ENCODE measurements at places on chromosomes 1 and 21.
A peak's percentile ranks its signal among the peaks of the same experiment; 100 is the strongest.

DNA sequence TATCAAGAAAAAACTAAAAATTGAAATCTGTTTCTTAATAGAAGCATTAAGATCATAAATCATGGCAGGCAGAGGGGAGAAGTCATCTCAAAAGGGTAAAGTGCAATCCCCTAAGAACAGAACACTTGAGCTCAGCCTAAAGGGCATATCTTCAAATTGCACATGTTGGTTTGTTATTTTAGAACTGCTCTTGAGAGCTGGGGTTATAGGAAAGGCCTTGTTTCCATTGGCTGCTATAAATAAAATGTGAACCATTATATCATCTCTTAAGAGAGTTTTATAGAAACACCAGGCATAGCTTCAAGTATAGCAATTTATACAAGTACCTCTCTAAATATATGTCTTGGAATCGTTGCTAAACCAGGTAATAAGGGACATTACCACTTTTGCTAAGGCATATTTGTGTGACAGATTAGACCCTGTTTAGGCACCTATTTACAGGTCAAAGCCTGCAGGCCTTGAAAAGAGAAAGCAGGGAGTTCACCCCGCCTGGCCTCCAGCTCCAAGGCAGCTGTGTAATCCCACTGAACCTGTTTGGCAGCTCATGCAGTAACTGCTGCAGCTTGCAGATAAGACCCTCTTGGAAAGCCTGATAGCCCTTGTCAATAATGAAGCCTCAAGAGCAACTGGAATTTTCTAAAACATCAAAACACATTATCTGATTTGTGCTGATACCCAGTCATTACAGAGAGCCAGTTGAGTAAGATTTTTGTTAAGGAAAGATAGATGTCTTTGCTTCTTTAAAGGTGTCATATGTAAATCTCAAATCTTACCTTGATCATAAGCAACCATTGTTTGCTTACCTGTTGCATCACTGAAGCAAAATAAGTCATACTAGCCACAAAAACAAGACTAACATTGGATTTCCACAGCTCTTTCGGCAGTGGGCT, 24.2 kb upstream of the SYDE2 start:
- H3K36me3 ChIP-seq = no peaks in the 10 kb centered on the region
- peaks cover 36% of the 10 kb centered on the region for H3K4me1 ChIP-seq
- H3K27ac ChIP-seq = peak overlapping the region; percentile 88
- peak; percentile 92 for DNase-seq
- H3K4me3 ChIP-seq = no peak overlapping the region

- no peak for DNase-seq
- no peak overlapping the region for H3K27ac ChIP-seq
- no peaks in the 10 kb centered on the region for H3K36me3 ChIP-seq
Observed at GRCh38 chr1:209590405-209590804, 6.9 kb downstream of the CAMK1G start.

GRCh38 chr1:98260412-98260811, 339.6 kb upstream of the DPYD start:
- no peaks in the 10 kb centered on the region for H3K36me3 ChIP-seq
- no peak for DNase-seq
- no peaks in the 10 kb centered on the region for H3K27me3 ChIP-seq
- H3K27ac ChIP-seq = no peak overlapping the region

GRCh38 chr21:41295721-41296254, 20.8 kb upstream of the FAM3B start:
- no peak overlapping the region for H3K27ac ChIP-seq
- no peak overlapping the region for H3K4me3 ChIP-seq
- no peaks in the 10 kb centered on the region for H3K27me3 ChIP-seq
- H3K36me3 ChIP-seq = no peaks in the 10 kb centered on the region

- H3K4me1 ChIP-seq = no peaks in the 10 kb centered on the region
- no peak overlapping the region for H3K4me3 ChIP-seq
- H3K27me3 ChIP-seq = no peaks in the 10 kb centered on the region
- H3K36me3 ChIP-seq = peaks cover 5% of the 10 kb centered on the region
- DNase-seq = no peak
- no peak overlapping the region for H3K27ac ChIP-seq
Observed at GRCh38 chr1:153929426-153929825, 6.7 kb upstream of the GATAD2B start.
